ENCODE measurements at places on chromosomes 11 and 22. TPM values are rescaled to one million over a fixed set of nuclear protein-coding genes. Genes with fewer than 3 reads are reported as not detected.

The SNX32 gene
- 1.9 TPM for total RNA-seq

The SMTNL1 gene
- 9.8 TPM for total RNA-seq

The MPZL3 gene
- total RNA-seq = 6.2 TPM

The CCDC83 gene
- not detected for total RNA-seq

The CD3E gene
- 0.82 TPM for total RNA-seq

All from metanephros (tissue), 2 donors.